Right ventricle myocardium superior (tissue), 1 donor: ENCODE measurements at places on chromosomes 12 and 14. TPM values are rescaled to one million over a fixed set of nuclear protein-coding genes. Genes with fewer than 3 reads are reported as not detected.

Gene INSM2
- total RNA-seq, result not detected

DNA sequence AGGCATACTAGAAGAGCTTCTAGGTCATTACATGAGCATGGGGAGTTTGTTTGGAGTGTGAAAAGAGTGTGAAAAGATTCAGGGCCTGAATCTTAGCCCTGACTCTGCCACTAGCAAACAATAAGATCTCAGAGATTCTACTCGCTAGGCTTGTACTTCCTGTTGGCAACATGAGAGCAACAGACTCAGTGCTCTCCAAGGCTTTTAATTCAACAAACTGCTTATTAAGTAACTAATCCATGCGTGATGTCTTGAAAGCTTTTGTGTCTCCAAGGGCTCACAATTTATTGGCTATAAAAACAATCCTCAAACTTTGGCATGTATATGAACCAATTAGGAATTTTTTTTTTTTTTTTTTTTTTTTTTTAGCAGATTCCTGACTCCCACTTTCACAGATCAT, 105.1 kb downstream of the STXBP6 start:
- no peak for DNase-seq

- DNase-seq, result no peak
Observed at GRCh38 chr12:30661210-30661609, 34.5 kb downstream of the IPO8 start.

DNA sequence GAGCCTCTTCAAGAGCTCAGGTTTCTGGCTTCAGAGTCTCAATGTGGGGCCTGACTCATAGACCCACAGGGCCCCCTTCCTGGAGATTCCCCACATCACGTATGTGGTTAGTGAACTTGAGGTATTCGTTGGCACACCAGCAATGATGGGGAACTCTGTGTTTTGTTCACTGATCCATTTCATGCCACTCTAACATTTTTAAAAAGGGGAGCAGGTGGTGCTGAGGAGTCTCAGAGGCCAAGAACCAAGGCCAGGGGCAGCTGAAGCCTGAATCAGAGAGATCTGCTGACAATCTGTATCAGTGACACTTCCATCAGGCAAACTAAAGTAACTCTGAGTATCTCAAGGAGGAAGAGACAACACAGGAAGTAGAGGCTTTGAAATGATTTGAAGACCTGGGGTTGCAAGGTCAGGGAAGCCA, 323.4 kb downstream of the VRK1 start:
- no peak for DNase-seq

Gene PDZRN4
- total RNA-seq, result not detected

GRCh38 chr12:52125476-52125900, 46.0 kb downstream of the SMIM41 start:
- DNase-seq, result no peak

Gene ATF1
- total RNA-seq, result 22.1 TPM

- no peak for DNase-seq
Observed at GRCh38 chr12:65384240-65384639, 105.8 kb downstream of the MSRB3 start.

- DNase-seq, result no peak
Observed at GRCh38 chr12:13304924-13305323, 108.4 kb downstream of the EMP1 start.

DNA sequence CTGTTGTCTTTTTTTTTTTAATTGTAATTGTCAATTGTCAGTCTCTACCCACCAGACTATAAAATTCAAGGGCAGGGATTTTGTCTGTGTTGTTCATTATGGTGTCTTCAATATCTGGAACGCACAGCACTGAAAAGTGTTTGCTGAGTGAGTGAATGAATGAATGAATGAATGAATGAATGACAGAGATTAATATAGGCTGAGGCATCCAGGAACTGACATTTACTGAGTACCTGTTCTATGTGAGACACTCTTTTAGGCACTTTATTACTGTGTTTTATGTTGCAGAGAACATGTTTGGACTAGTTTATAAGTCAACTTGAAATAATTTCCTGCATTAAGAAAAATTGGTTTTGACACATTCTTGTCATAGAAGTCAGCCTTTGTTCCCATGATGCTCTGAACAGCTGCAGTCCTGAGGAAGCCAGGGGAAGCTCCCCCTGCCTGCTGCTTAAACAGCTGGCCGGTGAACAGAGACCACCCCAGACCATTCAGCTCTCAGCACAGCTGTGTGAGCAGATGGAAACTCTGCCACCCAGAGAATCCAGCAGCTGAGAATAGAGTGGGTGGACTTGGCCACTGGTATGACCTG, 160.7 kb upstream of the CCND2 start:
- DNase-seq, result no peak

Gene WDR20
- total RNA-seq, result 19.2 TPM

Gene ABCB9
- 3.9 TPM for total RNA-seq

GRCh38 chr14:59240356-59240755, 51.9 kb downstream of the DAAM1 start:
- DNase-seq, result no peak

GRCh38 chr12:97967831-97968230, 505.2 kb downstream of the RMST start:
- no peak for DNase-seq

- DNase-seq, result no peak
Observed at GRCh38 chr12:82959821-82960220, 273.1 kb downstream of the TMTC2 start.

- no peak for DNase-seq
Observed at GRCh38 chr12:76109879-76110278, 25.4 kb upstream of the NAP1L1 start.

Gene PACS2
- total RNA-seq, result 66.8 TPM

Gene IFNG-AS1
- total RNA-seq, result not detected

DNA sequence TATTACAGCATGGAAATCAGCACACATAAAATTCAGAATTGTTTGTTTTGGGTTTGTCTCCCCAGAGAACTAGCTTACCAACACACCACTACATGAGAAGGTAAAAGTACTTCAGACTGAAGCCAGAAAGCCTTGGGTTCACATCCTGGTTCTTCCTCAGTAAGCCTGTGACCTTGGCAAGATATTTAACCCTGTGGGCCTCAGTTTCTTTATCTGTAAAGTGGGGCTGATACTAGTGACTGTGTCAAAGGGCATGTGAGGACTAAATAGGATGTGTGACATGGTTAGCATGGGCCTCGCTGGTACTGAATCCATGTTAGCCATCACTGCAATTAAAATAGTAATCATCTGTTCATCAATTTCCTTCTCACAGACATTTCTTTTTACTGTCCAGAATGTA, 366.1 kb downstream of the MED13L start:
- DNase-seq, result no peak

GRCh38 chr12:120801146-120801545, 75.5 kb downstream of the ACADS start:
- no peak for DNase-seq

DNA sequence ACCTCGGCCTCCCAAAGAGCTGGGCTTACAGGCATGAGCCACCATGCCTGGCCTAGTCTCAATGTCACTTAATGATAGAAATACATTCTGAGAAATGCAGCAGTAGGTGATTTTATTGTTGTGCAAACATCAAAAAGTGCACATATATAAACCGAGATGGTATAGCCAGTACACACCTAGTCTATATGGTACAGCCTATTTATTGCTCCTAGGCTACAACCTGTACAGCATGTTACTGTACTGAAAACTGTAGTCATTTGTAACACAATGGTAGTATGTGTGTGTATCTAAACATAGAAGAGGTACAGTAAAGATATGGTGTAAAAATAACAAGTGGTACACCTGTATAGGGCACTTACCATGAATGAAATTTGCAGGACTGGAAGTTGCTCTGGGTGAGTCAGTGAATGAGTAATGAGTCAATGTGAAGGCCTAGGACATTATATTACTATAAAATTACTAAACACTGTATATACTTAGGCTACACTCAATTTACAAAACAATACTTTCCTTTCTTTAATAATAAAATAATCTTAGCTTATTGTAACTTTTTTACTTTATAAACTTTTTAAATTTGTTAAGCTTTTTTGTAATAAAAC, 166.7 kb upstream of the SYT1 start:
- DNase-seq, result no peak

Gene WBP11
- 45.7 TPM for total RNA-seq

- no peak for DNase-seq
Observed at GRCh38 chr12:94925729-94926128, 77.8 kb downstream of the NDUFA12 start.

- DNase-seq, result no peak
Observed at GRCh38 chr12:52253391-52254179, 20.5 kb downstream of the KRT7 start.

- DNase-seq, result no peak
Observed at GRCh38 chr12:121217761-121218160, 7.8 kb downstream of the P2RX4 start.

- DNase-seq, result no peak
Observed at GRCh38 chr12:41972196-41972595, 172.5 kb downstream of the GXYLT1 start.

- no peak for DNase-seq
Observed at GRCh38 chr12:12405882-12406281, 49.0 kb downstream of the BORCS5 start.

GRCh38 chr14:102545461-102546265, 36.1 kb upstream of the ANKRD9 start:
- no peak for DNase-seq

DNA sequence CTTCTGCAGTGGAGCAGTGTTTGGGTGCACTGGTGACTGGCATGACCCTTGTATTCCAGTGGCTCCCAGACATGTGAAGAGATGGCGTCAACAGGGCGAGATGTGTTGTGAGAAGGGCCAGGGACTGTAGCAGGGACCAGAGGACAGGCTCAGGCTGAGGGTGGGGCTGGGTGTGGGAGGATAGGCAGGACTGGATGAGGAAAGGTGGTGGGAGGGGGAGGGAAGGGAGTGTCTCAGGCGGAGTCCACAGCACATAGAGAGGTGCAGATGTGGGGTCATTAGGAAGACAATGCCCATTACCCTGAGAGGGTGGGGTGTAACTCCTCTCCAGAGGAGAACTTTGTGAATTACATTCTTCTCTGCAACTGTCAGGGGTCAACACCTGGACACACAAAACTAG, 78.5 kb downstream of the DICER1 start:
- no peak for DNase-seq

DNA sequence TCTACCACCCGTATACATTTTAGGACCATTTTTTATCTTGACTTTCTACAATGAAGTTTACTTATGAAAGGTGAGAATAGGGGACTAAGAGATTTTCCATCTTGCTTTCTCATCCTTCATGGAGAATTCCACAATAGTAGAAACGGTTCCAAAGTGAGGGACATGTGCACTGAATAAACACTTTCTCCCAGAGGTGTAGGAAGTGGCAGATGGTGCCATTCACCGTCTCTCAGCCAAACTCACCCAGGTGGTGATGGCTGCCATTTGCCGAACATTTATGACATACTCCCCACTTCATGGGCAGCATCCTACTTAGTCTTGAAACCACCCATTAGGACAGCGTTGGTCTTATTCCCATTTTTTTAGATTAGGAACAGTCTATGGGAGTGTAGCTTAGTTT, 540.5 kb downstream of the DIO2 start:
- DNase-seq, result no peak

Gene CLEC14A
- total RNA-seq, result 28.8 TPM

GRCh38 chr12:110501752-110502738, at the start of the genes RAD9B and VPS29:
Gene RAD9B, plus strand, starts transcription at chr12:110502331. Its CDS starts 7 bp downstream, at chr12:110502338.
Gene VPS29, minus strand, starts transcription at chr12:110502111. Its CDS starts 60 bp downstream, at chr12:110502051.
- peak; percentile 99 for DNase-seq

DNA sequence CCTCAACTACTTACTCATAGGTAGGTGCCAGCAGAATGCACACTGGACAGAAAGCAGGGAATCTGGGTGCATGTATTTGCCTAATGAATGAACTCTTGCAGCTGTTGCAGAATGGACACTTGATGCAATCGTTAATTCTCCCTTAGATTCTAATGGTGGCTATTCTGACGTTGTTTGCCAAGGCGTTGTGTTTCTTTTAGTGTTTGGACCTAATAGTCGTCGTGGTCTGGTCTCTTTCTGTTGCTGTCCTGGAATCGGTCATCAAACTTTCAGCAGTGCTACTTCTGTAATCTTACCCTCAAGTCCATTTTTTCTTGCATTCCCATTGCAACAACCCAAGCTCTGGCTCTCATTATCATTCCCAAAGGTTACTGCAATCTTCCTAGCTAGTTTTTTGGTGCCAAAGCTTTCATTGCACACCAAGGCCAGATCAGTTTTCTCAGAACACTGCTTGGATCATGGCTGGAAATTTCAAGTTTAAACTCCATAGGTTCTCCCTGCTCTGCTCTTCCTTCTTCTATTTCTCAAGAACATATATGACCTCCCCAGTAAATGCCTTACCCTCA, 31.3 kb downstream of the BMP4 start:
- DNase-seq, result no peak

DNA sequence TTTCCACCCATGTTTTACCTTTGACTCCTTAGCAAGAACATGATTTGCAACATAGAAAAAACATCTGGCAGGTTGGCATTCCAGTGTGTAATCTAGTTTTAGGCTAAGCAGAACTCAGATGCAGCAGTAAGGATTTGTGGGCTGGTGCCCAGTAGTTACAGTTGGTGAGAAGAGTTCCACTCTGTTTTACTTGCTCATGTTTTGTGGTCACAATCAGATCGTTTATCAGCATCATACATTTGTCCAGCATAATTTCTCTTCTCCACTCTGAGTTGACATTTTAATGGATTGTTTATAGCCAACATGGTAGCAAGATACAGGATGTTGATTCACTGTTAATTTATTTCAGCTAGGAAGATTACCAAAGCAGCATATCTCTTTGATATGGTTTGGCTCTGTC, 120.0 kb downstream of the PDE6H start:
- DNase-seq, result no peak

Gene GEMIN2
- total RNA-seq, result 5.1 TPM
